Stimulated activated CD4-positive, alpha-beta T cell treated with anti-CD3 and anti-CD28 coated beads, Interleukin-1b, Interleukin-23, amount 100 ng/mL, for 4 hours (primary cell): ENCODE measurements at places on chromosomes 1 and 21.

DNA sequence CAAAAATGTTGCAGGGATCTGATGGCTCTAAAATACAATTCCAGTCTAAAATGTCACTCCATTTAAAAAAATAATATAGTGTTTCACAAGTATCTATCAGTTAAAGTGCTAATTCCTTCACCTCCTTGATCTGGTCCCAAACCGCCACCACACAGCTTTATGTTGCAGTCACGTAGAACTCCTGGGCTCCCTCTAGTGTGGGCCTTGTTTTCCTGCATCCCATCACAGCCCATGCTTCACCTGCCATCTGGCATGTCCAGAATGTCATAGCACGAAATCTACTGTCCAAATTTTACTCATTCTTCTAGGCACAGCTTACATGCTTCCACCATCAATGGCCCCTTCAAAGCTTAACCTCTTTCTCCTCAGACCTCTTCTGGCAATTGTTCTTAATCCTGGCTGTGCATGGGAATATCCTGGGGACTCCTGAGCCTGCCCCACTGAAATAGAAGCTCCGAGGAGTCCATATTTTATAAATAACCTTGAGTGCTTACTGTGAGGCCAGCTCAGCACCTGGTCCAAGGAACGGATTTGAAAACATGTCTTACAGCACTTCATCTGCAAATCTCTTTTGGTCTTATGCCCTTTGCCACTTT lies 15.5 kb downstream of the FYB2 start:
- DNase-seq: no peak

GRCh38 chr1:63799307-63799706 lies 25.5 kb downstream of the ROR1 start:
- DNase-seq: no peak

GRCh38 chr21:17903029-17903806 lies 84.1 kb upstream of the C21orf91 start:
- no peak for DNase-seq

DNA sequence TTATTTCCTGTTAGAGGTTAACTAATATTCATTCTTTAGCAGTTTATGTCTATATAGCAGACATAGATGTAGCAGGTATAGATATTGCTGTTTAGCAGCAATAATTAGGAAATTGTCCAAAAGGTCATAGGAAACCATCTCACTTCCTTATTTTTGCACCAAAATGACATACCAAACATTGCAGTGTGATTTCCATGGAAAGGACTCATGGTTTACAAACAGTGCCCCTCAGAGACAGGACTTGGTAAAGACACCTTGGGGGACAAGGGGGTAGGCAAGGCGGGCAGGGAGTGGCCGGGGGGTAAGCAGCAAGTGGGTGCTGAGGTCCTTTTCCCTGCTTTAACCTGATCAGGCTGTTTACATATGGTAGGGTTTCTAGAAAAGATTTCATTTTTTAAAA lies 30.5 kb downstream of the BATF3 start:
- DNase-seq: no peak

- DNase-seq: no peak
Measured at GRCh38 chr1:43636006-43636641, 13.8 kb upstream of the KDM4A start.

- DNase-seq: no peak
Measured at GRCh38 chr1:183021405-183022201, 1.6 kb upstream of the LAMC1 start.

DNA sequence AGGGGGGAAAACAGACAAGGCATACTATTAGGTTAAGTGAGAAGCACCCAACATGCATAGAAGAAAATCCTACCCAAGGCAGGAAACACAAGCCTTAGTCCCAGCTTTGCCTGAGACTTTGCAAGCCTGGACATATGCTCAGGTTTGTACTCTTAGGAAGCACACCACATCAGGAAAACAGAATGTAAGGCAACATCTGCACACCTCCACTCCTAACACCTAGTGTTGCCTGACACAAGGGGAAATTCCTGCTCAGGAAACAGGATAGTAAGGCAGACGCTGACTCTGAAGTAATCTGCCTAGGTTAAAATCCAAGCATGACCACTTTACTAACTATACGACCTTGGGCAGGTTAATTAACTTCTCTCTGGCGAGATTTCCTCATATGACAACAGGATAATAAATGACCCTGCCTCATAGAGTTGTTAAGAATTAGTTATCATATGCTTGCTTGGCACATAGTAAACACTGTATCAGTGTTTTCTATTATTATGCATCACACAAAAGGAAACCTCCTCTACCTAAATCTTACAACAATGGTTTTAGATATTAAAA lies 119.8 kb downstream of the ZZZ3 start:
- no peak for DNase-seq

DNA sequence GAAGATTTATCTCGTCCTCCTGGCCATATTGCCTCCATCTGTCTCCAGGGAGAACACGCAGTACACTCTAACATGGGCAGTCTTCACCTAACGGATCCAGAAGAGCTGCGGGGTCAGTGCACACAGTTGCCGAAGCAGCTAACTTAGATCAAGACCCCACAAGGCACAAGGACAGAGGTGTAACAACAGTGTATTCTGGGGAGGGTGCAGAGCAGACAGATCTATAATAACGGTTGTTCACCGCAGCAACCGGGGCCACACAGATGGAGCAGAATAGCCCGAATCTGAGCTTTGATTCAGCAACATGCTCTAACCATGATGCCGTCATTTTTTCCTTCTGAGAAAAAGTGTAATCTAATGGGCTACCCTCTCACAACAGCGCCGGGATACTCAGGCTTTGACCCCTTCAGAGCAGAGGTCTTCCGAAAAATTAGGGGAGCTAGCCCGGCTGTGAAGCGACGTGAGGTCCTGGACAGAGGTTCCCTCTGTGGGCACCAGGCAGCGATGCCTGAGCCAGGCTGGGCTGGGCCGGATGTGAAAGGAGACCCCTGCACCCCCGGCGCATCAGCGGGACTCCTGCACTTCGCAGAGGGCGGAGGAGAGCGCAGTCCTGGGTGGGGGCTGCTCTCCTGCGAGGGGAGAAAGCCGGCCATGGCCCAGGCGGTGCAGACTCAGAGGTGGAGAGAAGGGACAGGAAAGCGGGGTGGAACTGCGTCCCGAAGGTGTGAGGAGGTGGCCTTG lies 57.5 kb downstream of the BCL9 start:
- DNase-seq: peak; percentile 26
